ENCODE measurements at places on chromosomes 5 and 9. TPM values are rescaled to one million over a fixed set of nuclear protein-coding genes. Genes with fewer than 3 reads are reported as not detected.

DNA sequence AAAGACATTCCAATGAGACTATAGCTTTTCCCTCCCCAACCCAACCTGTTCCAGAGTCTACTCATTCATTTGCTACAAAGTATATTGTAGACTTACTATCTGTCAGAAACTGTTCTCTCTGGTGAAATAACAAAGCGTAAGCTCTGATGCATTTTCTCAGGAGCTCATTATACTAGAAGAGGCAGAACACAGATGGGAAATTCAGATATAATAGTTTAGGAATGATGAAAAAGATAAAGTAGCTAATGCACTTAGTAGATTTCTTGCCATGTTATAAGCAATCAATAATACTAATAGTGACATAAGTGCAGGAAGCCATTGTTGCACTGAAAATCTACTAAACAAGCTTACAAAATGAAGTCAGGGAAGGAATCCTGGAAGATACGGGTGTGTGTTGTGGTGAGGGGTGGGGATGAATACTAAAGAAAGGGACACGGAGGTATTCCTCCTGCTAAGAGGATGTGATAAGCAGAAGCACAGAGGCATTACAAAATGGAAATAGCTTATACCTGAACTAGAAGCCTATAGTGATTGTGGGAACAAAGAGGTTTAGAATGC, 78.2 kb downstream of the HCN1 start:
- DNase-seq, result no peak

GRCh38 chr9:17839776-17840175, 260.9 kb downstream of the SH3GL2 start:
- no peak for DNase-seq

DNA sequence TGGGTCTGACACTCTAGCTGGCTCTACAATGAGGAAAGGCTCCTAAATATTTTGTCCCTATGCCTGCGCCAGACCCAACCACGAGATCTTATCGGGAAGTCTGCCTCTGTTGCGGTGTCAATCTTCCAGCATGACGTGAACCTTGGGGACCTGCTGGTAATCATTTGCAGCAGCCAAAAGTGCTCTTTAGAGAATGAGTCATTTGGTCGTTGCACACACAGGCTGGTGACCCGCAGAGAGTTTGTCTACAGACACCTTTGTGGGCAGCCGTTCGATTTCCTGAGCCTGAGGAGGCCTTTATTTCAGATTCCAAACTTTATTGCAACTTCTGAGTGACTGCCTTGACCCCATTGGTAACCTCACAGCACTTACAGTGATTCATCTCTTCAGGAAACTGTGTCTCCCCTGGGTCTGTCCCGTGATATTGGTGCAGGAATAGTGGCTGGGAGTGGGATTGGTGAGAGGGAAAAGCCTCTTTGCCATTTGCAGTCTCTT, 326.1 kb downstream of the NSG2 start:
- DNase-seq, result no peak

DNA sequence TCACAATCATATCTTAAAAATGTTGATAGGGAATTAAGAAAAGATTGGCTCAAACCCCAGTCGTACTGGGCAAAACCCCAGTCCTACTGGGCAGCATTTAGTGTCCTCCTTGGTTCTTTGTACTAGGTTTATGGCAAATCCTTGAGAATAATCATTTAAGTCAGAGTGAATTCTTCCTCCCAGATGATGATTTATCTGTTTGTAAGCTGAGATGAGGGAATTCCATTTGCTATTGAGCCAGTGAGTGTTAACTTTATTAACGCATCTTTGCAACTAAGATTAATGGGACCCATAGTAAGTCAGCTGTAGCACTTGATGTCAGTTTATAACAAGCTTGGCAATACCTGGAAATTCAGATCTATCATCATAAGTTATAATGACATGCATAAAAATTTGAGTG, 821.8 kb upstream of the DMAC1 start:
- DNase-seq, result no peak

DNA sequence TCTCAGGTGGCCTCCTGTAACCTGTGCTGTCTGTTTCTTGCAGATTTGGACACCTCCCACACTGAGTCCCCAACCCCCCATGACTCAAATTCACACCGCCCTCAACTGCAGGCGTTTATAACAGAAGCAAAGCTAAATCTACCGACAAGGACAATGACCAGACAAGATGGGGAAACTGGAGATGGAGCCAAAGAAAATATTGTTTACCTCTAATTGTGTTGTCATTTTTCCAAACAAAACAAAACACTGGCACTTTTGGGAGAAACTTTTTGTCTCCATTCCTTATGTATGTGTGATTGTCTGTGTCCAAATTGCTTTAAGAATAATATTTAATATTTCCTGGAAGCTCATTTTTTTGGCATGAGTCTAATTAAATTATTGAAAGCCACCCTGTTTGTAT, 314.8 kb downstream of the ARHGEF28 start:
- DNase-seq, result no peak

DNA sequence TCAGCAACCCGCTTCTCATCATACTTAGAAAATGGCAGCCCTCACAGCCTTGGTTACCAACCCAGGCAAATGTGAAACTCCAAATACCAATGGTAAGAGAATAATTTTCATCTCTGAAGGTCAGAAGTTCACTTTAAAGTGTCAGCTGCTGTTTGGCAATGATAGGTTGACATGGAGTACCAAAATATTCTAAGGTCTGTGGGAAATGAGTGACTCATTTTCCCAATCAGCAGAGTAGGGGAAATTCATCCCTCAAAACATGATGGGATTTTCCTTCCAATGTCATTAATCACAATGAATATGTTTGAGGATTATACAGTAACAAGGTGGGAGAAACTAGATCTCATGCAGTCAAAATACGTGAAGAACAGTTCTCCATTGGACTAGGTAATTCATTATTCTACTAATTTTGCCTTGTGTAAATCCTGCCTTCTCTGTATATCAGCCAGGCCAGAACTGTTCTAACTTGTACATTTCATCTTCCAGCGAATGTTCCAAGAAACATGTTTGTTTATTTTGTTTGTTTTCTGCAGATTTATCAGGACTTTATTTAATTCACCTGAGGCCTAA, 53.1 kb upstream of the ERBIN start:
- no peak for DNase-seq

Gene OR1Q1
- total RNA-seq, result not detected

Gene SLC25A2
- not detected for total RNA-seq

All from heart right ventricle (tissue), 16 donors.